Hepatic stellate cell (primary cell): ENCODE measurements at places on chromosomes 5 and 9.

GRCh38 chr5:132369007-132369473 is 470 bp upstream of the SLC22A5 start:
- no peak for DNase-seq

DNA sequence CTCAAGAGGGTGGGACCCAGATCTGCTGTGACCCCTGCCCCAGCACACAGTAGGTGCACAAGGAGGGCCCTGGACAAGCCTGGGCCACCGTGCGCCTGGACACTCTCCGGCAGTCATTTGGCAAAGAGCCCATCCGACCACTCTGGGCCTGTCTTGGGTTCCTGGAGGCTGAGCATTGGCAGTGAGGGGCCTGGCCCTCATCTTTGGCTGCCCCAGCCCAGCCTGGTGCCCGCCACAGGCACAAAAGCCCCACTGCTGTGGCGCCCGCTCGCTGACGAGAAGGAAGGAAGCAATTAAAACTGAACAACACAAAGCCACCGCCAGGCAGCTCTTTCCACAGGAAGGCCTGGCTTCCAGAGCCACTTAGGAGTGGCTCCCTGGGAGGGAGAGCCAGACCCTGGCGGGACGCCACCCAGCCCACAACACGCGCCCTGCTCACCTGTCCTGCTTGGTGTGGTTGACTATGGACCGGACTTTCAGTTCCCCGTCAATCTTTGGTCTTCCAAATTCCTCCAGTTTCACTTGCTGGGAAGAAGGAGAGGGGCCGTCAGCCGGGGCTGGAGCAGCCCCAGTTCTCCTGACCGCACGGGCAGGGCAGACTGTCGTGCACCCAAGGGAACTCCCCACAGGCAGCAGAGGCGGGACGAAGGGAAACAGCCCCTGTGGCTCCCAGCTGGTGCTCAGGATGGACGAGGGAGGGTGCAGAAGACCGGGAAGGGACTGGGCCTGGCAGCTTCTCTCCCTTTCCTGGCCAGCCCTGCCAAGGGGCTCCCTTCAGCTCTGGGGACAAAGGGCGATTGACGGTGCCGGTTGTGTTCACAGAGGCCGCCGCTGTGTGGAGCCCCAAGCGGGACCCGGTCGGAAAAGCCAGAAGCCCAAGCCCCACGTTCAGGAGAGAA is 50.9 kb upstream of the SARDH start:
- DNase-seq: no peak

- DNase-seq: no peak
Measured at GRCh38 chr9:76873821-76874220, 32.1 kb downstream of the PRUNE2 start.

DNA sequence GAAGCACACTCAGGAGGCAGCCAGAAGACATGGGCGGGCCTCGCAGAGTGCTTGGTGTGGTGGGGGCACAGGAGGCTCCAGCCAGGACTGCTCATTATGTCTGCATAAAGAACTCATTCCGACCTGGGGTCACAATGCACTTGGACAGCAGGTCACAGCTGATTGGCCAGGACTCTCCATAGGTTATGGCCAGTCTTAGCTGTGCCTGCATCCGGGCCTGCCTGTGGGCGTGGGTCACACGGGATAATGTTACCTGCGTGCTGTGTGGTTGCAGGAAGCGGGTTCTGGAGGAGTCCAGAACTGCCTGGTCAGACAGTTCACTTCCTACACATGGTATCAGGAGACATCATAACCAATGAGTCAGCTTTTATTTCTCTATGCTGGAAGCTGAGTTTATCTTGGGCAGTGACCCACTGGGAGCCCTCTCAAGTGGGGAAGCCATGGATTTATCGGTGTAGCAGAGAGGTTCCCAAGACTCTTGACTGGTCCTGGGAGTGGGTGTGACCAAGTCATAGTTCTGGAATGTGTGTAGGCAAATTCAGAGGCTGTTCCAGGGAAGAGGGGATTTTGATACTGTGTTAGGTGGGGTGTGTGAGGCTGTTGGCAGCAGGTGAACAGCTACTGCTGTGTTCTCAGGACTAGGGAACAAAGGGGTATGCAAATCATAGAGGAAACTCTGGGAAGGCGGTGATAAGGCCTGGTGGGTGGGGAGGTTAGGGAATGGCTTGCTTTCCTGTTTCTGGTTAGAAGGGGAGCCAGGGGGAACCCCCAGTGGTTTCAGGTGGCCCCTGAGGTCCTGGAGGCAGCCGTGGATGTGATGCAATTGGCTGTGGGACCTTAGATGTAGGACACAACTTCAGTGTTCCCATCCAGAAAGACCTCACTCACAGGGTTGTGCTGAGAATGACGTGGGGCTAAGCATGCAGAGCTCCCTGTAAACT is 51.3 kb downstream of the ARHGEF37 start:
- DNase-seq: peak; percentile 66
